ENCODE measurements at places on chromosomes 6 and 20.

DNA sequence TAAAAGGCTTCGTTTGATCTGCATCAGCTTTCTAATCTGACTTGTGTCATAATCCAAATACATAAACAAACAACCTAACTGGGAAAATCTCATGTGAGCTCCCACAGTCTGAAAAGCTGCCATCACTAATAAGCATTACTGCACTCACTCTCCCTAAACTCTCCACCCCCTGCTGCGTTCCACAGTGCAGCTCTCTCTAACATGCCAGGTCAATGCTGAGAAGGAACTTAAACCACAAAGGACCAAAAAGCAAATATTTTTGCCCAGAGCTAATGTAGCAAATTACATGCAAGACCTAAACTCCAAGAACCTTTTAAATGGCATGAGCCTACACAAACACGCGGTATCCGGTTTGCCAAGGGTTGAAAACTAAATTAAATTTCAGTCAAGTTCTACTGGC is 542.3 kb upstream of the JARID2 start:
- no peak for DNase-seq

- DNase-seq: no peak
These were observed 120.4 kb downstream of the LRRC1 start for GRCh38 chr6:53915026-53915691.

GRCh38 chr6:107585815-107586435 is 96.0 kb downstream of the SOBP start:
- no peak for DNase-seq

GRCh38 chr6:169775321-169775720 is 23.9 kb downstream of the ERMARD start:
- DNase-seq: no peak

DNA sequence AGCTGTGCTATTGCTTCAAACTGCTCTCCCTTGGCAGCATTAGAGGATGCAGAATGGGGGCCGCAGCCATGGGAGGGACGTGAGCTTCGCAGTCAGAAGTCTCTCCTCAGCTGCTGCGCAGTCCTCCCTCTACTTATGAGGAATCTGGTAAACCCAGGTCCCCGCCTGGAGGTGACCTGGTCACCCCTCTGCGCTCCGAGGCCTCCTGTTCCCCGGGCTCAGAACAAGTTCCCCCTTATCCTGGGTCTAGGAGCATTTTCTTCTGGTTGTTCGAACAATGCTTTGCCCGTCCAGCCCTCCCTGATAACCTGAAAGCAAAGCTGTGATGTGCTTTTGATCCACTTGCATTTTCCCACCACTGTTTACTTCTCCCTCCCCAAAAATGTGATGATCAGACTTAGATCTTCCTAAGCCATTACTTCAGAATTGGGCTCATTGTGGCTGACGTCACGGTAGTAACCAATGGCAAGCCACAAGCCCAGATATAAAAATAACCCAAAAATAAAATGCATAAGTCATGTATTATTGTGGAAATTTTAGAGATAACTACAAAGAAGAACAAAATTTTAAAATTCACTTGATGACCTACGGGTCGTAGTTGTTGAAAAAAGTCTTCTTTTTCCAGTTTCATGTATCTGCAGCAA is 80.7 kb downstream of the SERAC1 start:
- peak; percentile 34 for DNase-seq

DNA sequence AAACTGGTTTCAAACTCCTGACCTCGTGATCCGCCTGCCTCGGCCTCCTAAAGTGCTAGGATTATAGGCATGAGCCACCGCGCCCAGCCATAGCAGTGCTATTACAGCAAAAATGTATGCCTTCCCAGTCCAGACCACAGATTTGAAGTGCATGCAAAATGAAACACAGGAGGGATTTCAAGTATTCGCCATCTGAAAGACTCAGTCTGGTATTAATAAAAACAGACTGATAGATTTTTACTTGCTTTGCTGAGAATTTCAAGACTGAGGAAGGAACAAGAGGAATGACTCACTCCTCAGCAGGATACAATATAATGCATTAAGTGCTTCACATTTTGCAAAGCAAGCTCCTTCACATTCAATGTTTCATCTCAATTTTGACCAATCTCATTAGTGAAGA is 134.9 kb downstream of the TMEM200A start:
- DNase-seq: no peak

GRCh38 chr6:129353067-129353466 is 356.9 kb downstream of the ARHGAP18 start:
- DNase-seq: no peak

- DNase-seq: no peak
These were observed 31.7 kb downstream of the SLC35A1 start for GRCh38 chr6:87504441-87504840.

GRCh38 chr6:157188213-157188612 is 135.1 kb downstream of the TMEM242 start:
- no peak for DNase-seq

- DNase-seq: no peak
These were observed 15.7 kb upstream of the AKAP12 start for GRCh38 chr6:151224076-151224475.

- no peak for DNase-seq
These were observed 14.0 kb downstream of the SMLR1 start for GRCh38 chr6:130841128-130841728.

GRCh38 chr20:32457479-32457986 is 99.4 kb downstream of the ASXL1 start:
- no peak for DNase-seq

All from CD14-positive monocyte (primary cell).